GOT3 (cell line): ENCODE measurements at places on chromosomes 6 and 20.

GRCh38 chr20:9966966-9967365, 67.8 kb upstream of the ANKEF1 start:
- no peak for DNase-seq

GRCh38 chr6:38150021-38150420, 330.5 kb downstream of the ZFAND3 start:
- no peak for DNase-seq

DNA sequence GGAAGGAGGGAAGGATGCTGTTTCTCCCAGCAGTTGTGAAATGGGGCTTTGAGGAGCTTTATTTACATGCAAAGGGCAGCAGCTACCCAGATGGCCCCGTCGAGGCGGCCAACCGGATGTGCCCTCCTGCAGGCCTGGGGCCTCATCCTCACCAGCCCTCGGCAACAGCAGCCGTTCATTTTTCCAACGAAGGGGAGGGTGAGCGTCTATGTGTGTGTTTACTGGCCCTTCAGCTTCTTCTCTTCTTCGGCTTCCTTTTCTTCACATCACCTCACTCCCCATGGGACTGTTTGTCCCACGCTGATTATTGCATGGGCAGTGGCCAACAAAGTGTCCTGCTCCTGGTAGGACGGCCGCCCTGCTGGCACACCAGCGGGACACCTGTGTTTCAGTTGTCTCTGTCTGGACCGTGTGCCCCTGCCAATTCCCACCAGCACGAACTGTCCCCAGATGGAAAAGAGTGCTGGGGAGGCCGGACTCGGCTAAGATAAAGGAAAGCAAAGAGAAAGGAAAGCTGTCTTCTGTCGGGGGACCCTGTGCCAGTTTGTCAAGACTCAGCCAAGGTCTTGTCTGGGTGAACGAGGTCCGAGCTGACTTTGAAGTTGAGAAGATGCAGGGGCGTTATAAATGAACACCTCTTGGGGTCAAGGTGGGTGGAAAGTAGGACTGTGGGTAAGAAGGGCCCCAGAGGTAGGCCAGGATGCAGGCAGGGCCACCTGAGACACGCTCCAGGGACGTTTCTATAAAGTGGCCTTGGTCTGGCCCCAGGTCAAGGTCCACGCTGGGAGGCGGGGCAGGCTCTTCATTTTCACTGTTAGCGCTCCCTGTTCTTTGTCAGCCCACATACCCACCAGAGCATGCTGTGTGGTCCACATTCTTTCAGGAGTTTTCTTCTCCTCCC, 57.0 kb downstream of the FAM50B start:
- DNase-seq, result no peak

DNA sequence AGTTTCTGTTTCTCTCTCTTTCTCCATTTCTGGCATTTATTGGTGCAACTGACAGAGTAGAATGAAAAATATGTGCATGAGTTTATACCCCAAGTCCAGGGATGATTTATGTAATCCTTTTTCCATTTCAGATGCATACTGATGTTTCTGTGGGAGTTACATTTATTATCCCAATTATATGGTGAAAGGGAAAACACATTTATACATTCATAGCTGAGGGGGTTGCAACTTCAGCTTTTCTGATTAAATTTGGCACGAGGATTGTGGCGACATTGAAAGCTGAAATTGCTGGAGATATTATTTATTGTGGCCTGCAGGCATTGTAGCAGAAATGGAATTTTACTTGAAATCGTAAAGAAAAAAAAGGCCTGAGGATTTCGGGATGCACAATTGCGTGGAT, 31.5 kb upstream of the FNDC1 start:
- DNase-seq, result no peak

GRCh38 chr6:14804785-14805210, 441.1 kb upstream of the JARID2 start:
- DNase-seq, result no peak

DNA sequence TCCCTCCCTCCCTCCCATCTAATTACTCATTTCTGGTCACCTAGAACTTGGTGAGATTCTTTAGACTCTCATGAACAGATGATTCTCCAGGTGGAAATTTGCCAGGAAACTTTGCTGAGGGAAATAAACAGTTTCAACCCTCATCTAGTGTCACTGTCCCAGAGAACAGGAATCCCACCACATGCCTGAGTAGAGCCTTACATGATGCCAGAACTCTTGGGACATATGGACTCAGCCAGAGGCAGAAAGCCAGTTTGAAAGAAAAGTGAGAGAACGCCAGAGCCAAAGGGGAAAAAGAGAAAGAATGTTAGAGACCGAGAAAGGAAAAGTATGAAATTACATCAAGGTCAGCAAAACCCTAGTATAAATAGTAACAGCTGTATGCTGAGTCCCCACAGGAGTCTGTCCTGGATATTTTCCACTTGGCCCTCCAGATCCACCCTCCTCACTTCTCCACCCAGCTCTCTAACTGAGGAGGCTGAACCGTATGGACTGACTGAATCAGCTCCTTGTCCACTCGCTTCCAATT, 127.5 kb upstream of the COL21A1 start:
- no peak for DNase-seq

- no peak for DNase-seq
Observed at GRCh38 chr6:45721665-45722064, 294.0 kb downstream of the CLIC5 start.

- no peak for DNase-seq
Observed at GRCh38 chr6:15409301-15410125, 163.6 kb downstream of the JARID2 start.

GRCh38 chr20:38649275-38649891, 47.8 kb downstream of the ARHGAP40 start:
- DNase-seq, result no peak

DNA sequence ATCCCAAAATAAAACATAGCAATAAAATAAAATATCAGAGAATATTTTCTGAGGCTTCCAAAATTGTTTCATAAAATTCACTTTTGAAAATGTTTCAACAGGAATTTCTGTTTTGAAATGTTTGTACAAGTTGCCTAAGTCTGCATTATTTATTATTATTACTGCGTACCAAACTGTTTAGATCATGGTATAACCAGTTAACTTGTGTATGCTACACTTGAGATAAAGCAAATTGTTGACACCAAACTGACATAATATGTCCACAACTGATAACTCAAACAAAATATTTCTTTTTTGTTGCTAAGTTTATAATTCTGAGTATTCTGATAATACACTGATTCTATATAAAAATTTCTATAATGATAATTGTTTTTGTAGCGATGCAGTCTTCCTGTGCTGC, 531.8 kb upstream of the EYS start:
- DNase-seq, result no peak

GRCh38 chr6:115441651-115442050, 619.0 kb downstream of the FRK start:
- DNase-seq, result no peak

GRCh38 chr6:7777074-7777473, 51.2 kb downstream of the BMP6 start:
- no peak for DNase-seq

DNA sequence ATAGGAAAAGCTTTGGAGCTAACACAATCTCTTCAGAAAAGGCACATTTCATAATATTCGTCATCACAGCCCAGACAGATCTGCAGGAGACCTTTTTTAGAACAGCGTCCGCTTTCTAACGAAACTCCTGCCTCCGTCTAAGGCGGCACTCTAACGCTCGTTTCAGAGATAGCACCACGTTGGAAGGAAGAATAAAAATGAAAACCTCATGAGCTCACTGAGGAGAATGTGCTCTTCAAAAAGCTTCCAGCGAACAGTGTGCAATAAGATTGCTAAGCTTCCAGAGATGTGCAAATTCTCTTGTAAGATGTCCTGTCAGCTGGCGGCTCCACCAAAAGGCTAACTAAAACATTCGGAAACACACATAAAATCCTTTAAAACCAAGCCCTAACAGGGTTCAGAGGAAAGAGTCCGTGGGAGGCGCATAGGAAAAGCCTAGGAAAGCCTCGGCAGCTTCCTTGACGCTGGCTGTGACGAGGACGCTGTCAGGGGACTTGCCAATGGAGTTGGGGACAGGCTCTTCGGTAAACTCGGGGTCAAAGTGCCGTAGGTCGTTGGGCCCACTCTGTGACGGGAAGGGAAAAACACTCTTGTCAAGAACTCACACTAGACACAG, 117.6 kb upstream of the SLC2A12 start:
- no peak for DNase-seq

- DNase-seq, result no peak
Observed at GRCh38 chr6:149316108-149316727, 1.3 kb upstream of the TAB2 start.

GRCh38 chr6:134004714-134005113, 47.7 kb downstream of the SLC2A12 start:
- DNase-seq, result no peak

GRCh38 chr6:26568601-26569432, 27.9 kb upstream of the ABT1 start:
- DNase-seq, result peak; percentile 69

DNA sequence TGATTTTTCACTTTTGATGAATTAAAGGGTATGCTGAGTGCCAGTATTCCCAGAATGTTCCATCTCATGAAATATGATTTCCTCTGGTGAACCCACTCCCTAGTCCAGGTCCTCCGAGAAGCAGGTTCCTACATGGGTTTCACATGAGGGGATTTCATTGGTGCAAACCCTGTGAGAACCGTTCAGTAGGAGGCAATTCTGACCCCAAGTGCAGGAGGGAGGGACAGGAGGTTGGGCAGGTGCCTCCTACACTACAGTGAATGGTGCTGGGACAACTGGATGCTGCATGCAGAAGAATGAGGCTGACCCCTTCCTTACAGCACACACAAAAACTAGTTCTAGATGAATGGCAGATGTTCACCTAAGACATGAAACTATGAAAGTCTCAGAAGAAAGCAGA, 5.1 kb upstream of the ULBP2 start:
- no peak for DNase-seq

- no peak for DNase-seq
Observed at GRCh38 chr6:69835414-69836179, 30.8 kb upstream of the COL19A1 start.

DNA sequence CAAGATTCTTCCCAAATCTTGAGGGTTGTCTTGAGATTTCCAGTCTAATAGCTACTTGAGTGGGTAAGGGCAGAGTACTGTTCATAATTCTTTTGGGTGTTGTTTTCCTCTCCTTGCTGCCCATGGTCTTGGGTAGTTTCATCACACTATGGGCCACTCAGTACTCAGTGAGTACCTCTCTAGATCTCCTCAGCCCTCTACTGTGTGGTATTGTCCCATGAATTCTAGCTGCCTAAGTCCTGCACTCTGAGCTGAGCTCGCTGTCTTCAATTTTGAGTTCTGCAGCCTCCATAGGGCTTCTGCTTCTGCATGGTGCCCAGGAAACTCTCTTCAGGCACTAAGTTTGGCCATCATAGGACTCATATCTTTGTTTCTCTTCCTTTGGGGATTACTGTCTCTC, 42.3 kb downstream of the ASXL1 start:
- no peak for DNase-seq

DNA sequence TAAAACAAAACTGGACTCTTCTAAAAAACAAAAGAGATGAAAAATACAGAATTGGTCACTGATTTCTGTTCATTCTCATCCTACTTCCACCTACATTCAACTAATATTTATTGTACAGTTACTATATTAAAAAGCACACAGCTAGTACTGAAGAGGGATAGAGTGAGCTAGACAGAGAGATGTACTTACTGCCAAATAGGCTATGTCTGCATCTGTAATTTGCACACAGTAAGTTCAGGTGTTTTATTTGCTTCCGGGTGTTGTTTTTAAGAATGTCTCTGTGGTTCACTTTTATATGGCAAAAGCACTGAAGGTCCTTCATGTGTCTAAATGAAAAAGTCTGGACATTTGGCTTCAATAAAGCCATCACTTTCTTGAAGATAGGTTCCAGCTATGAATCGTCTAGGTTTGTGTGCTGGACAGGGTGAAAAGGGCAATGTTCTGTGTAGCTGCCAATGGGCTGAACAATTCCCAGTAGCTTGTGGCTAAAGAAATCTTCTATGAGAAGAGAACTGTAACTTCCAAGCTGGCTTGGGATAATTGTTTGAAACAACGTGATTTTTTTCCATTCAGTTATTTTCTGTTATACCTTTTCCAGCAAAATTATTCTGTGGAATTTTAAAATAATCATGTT, 47.3 kb downstream of the EPB41L2 start:
- DNase-seq, result no peak

GRCh38 chr6:167493976-167494697, 169.3 kb downstream of the TTLL2 start:
- DNase-seq, result no peak

DNA sequence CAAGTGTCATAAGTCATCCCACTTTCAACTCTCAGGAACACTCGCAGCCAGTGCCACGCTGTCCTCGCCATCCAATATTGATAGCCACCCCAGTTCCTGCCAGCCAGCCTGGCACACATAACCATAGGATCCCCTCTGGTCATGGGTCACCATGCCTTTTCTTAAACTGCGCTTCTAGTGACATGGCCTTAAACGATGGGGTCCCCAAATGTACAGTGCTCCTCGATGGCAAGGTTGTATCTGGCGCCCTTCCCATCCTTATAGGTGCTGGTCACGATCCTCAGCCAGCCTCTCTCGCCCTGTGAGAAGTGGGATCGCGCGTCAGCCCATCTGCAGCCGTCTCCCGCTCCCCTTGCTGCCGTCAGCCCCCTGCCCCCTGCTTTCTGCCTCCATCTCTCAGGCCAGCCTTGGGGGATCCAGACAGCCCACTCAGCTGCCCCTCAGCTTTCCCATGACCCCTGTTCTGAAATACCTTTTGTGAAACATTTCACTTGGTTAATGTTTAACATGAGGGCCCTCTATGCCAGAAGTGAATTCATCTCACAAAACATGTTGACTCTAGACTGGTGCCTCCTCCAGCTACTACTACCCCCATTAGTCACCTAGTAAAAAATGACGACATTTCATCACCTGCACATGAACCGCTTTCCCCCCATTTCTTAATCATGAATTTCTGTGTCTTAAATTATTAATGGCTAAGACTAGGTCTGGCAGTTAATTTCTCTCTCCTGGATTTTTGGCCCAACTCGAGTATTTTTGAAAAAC, 11.4 kb downstream of the CTSZ start:
- DNase-seq, result no peak

DNA sequence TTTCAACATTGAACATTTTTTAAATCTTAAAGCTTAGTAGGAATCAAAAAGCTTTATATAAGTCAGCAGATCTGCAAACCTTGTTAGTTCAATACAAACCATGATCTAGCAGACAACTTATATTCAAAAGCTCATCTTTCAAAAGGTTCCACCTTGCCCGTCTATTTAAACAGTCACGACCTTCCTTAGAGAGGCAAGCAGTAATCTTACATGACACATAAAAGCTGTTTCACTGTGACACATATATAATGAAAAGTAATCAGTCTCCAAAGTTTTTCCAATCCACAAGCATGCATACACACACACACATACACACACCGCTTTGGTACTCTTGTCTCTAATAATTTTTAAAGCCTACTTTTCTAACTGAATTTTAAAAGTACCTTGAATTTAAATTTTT, 12.9 kb downstream of the SOD2 start:
- no peak for DNase-seq
